Adrenal gland (tissue), 19 donors: ENCODE measurements at places on chromosomes 5 and 9. TPM values are rescaled to one million over a fixed set of nuclear protein-coding genes. Genes with fewer than 3 reads are reported as not detected.

DNA sequence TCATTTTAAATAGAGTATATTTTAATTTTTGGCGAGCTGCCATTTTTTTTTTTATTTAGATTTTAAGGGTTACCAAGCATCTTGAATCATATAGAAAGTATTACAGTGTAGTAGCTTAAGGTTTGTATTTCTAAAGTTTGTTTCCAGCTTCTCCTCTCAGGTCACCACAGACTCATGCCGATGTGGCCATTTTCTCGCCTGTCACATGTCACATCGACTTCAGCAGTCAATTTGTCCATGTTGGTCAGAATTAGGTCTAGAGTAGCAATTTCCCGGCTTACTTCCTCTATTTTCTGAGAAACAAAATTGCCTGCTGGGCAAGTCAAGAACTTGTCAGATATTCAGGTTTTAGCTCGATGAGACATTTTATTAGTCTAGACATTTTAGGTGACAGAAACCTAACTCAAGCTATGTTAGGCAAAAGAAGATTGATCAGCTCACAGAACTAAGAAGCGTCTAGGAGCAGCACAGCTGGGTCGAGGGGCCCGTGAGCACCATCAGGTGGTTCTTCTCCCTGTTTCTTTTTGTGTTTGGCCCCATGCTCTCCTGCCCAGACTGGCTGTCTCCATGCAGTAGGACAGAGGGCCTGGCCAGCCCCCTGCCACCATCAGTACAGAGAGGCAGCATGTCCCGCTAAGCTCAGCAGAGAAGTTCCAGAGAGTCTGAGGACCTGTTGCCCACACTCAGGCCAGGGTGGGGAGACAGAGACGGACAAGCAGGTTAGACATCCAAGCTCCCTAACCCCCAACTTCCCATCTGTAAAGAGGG, 48.4 kb upstream of the AFAP1L1 start:
- DNase-seq: peak; percentile 41

DNA sequence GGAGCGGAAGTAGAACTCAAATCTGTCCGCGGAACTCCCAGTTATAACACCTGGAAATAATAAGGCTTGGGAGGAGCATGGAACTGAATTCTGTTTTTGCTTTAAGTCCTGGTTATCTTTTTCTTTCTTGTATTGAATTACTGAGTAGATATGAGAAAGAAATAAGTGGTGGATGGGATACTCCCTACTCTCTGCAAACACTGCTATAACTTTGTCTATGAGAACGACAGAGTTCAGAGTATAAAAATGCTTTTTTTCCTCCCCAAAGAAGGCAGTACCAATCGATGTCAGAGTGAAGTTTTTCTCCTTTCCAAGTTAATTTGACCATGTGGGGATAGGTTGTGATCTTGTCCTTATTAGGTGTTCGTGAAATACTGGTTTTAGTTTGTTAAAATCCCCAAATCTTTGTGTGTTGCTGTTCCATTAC, 1.2 kb downstream of the RIC1 start:
- no peak for DNase-seq

- DNase-seq: no peak
Measured at GRCh38 chr5:132839426-132840301, 9.2 kb upstream of the SHROOM1 start.

PCAT7 gene
- 0.06 TPM for total RNA-seq

GRCh38 chr5:177311392-177311722, 341 bp downstream of the MXD3 start:
- DNase-seq: no peak

CD74 gene
- 2,579 TPM for total RNA-seq

RLN2 gene
- not detected for total RNA-seq

DNA sequence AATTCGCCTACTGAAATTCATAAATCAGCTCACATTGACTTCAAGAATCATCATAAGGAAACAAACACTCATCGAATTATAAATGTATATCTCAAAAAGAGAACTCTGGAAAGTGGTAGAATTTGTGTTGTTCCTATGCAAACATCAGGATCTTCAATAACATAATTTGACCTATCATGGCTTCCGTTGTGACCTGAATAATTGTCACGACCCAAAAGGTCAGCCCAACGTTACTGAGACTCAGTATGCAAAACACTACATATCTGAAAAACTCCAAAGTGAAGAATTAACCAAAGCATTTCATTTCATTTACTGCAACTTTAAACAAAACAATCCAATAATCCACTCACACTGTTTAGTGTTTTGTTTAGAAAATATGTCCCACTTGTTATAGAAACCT, 1.2 kb downstream of the RAPGEF6 start:
- no peak for DNase-seq

PDLIM4 gene
- total RNA-seq: 3.6 TPM

TLX3 gene
- total RNA-seq: not detected

GRCh38 chr5:119358901-119359603, 3.2 kb downstream of the TNFAIP8 start:
- DNase-seq: no peak

SELENOP gene
- 987 TPM for total RNA-seq

DNA sequence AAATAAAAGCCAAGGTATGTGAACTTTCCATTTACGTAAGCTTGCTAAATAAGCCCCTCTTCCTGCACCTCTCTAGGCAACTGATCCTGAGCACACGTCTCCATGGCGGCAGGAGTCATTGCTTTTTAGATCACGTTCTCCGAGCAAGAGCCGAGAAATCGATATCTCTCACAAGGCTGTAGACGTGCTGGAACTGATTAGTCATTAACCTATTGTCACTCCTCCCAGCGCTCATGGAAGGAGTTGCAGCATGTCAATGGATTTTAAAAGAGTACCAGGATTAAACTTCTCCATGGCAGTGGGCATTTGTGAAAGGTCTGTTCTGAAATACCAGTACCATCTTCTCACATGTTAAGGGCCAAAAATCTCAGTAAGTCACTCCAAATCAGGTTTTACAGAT, 4.7 kb upstream of the ADCY2 start:
- DNase-seq: no peak

GRCh38 chr9:96859461-96860198, 5.3 kb upstream of the ZNF782 start:
- DNase-seq: no peak

GRCh38 chr9:117733465-117733864, 29.3 kb downstream of the TLR4 start:
- no peak for DNase-seq

GADD45G gene
- 105 TPM for total RNA-seq

IFNA2 gene
- total RNA-seq: not detected

PTGS1 gene
- total RNA-seq: 4.9 TPM

DNA sequence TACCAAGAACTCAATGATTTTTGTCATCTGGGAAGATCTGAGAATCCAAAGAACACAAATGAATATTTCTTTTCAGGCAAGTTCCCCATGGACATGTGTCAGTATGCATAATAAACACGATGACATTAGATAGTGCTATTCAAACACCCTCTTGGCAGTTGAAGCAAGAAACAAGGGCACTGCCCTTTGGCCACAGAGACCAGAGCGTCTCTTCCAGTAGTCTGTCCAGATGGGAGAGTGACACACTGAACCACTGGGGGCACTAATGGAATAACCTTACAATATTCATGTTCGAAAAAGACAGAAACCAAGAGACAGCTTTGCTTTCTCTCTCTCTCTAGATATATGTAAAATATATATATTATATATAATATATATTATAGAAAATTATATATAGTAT, 301.9 kb downstream of the CTNND2 start:
- no peak for DNase-seq

IFNE gene
- not detected for total RNA-seq

GRCh38 chr5:129591508-129592160, 131.5 kb downstream of the ADAMTS19 start:
- no peak for DNase-seq

MARCHF3 gene
- total RNA-seq: 11.7 TPM

DNA sequence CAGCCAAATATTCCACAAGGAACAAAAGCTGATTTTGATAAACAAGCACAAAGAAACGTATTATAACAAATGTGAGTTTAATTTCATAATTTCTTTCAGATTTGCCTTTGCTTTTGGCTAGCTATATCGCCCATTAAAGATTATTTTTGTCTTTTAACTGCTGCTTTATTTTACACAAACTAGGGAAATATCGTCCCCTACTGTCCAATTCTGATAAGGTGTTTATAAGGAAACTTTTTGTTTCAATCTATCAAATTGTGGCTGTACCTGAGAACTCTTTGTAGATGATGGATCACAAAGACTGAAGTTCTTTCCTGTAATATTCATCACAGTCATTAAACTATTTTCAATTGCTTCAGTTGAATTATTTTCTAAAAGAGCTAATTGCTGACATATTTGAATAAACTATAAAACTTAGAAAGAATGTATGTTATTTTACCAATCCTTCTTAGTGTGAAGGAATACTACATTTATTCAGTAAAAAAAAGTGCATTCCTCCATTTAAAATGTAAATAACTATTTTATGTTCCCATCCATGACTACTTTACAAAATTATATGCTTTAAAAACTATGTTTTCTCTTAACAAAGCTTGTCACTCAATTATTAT, 431.3 kb upstream of the ITGA1 start:
- DNase-seq: no peak

DNA sequence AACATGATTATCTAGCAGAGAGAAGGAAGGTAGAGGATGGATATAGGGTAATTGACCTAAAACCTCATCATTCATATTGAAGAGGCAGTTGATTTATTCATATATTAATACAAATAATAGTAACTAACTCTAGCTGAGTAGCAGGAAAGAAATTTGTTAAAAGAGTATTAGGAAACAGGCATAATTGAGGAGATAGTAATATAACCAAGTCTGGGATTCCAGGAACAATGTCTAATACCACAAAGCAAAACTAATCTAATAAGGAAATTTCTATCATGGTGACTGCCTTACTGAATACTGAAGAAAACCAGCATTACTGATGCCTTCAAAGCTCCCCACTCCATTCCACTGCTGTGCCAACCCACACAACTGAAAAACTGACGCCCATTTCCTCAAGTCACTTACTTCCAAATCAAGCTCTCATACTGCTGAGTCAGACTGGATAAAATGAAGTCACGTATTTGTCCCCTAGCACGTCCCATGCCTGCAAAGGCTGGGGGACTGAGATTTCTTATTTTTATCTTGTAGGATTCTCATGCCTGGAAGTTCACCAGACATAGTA, 153.9 kb downstream of the SMC2 start:
- no peak for DNase-seq

- no peak for DNase-seq
Measured at GRCh38 chr5:117679046-117679445, 1104.4 kb upstream of the SEMA6A start.

- no peak for DNase-seq
Measured at GRCh38 chr5:58680503-58680902, 97.6 kb downstream of the RAB3C start.

DNA sequence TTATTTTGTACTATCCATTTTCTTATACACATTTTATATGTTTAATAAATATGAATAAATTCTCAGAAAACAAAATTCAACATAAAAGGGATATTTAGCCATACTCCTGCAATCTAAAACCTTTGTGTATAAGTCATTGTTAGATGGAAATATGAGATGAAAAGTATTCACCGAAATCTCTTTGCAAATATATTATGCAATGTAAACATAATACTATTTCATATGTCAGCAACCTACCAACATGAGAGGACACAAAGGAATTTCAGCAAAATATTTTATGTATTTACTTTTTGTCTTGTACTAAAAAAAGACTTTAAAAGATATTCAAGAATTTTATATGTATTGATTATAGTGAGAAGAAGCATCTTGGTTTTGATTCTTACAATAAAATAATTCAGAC, 1623.4 kb downstream of the EFNA5 start:
- no peak for DNase-seq

GRCh38 chr9:19379697-19380046, 364 bp downstream of the RPS6 start:
- DNase-seq: peak; percentile 45

ANKRD34B gene
- not detected for total RNA-seq

ADAMTSL1 gene
- 29.4 TPM for total RNA-seq

SHC3 gene
- total RNA-seq: 29.9 TPM

GRCh38 chr9:124274226-124274625, 16.5 kb downstream of the NEK6 start:
- DNase-seq: no peak

SLC25A2 gene
- 0.43 TPM for total RNA-seq

- no peak for DNase-seq
Measured at GRCh38 chr5:74801941-74802340, 34.9 kb downstream of the NSA2 start.

HAVCR2 gene
- total RNA-seq: 7.7 TPM

DNA sequence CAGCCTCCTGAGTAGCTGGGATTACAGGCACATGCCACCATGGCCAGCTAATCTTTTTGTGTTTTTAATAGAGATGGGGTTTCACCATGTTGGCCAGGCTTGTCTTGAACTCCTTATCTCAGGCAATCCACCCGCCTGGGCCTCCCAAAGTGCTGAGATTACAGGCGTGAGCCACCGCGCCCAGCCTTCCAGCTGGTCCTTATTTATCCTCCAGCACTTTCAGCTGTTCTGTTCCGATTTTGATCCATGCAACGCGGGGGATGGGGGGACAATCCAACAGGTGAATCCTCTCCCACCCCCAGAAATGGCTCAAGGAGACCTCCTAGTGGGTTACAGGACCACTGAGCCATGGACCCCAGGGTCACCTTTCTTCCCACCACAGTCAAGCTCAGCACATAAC, 14.7 kb upstream of the CDKN2AIPNL start:
- no peak for DNase-seq
